Amniotic epithelial cell (primary cell): ENCODE measurements at places on chromosomes 6 and 20.

DNA sequence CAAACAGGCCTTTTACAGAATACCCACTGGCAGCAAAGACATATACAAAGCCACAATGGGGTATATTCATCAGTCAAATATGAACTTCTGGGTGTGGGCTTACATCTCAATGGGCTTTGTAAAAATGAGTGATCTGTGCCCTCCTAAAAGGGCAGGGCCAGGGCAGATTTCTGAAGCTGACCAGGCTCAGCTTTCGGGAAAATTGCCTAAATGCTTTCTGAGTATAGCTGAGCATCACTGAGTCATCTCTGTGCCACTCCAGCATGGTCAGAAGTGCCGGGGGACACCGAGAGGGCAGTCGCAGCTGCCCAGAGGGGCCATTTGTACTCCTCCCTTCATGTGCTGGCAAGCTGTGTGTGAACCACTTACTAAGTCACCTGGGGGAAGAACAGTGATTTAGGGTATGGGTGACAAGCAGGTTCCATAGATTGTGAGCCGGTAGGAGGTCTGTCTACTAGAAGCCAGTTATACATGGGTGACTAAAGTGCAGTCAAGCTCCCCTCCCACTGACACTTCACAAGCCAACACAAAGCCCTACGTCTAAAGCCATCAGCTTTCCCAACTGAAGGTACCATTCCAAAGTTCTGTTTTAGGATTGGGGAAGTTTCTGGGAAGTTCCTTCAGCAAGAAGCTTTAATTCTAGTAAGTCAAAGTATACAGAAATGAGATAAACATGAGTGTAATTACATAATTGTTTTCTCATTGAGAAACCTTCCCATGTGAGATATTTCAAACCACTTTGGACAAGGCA, 147.6 kb upstream of the TAB2 start:
- DNase-seq: no peak

GRCh38 chr6:113630738-113631535, 226.2 kb upstream of the MARCKS start:
- DNase-seq: no peak

DNA sequence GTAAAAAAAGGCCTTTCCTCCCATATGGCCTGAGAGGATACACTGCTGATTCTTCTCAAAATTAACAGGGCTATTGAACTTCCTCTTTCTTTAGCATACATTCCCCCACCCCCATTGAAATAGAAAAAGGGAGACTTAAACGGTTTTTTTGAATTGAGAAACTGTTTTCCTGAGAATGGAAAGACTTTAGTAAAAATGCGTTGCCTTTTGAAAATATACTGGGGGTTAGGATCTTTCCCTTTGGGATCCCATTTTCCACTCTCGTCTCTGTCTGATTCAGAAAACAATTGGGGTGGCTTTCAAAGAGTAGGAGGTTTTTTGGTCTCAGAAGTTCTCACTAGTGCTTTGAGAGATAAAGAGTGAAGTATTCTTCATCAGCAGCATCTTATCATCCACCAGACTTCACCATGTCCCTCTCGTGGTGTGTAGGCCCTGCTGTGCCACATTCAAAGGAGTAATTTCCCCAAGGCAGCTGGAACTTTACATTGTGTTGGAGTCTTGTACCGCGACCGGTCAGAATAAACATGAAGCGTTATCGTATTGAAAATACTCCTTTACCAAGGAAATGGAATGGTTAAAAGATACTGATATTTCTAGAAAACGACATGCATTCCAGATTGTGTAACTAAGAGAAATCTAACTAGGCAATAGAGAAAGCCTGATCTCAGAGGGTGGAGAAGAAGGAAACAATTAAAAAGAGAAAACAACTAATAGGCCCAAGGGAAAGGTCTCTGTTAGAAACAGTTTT, 10.6 kb downstream of the MYB start:
- DNase-seq: no peak

- DNase-seq: no peak
These were observed 276.3 kb downstream of the CD83 start for GRCh38 chr6:14393910-14394309.

- DNase-seq: peak; percentile 18
These were observed 318.9 kb downstream of the SYNE1 start for GRCh38 chr6:152318278-152318677.

DNA sequence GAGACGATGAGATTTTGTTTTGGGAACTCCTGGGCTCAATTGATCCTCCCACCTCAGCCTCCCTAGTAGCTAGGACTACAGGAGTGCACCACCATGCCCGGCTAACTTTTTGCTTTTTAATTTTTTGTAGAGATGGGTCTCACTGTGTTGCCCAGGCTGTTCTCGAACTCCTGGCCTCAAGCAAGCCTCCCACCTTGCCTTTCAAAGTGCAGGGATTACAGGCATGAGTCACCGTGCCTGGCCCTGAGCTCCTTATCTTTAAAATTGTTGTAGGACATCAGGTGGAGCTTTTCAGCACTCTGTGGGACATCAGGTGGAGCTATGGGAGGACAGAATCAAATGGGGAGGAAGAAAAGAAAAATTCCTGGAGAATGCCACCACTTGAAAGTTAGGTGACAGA, 12.7 kb downstream of the ACTR5 start:
- DNase-seq: no peak
